ENCODE measurements at places on chromosomes 7 and 10.
A peak's percentile ranks its signal among the peaks of the same experiment; 100 is the strongest.

GRCh38 chr7:54782314-54782713, 23.3 kb upstream of the SEC61G start:
- DNase-seq, result no peak

- DNase-seq, result no peak
Measured at GRCh38 chr10:51619365-51619764, 80.0 kb downstream of the CSTF2T start.

GRCh38 chr10:44689368-44689767, 221.8 kb upstream of the TMEM72 start:
- no peak for DNase-seq

GRCh38 chr7:42856605-42856987, 55.3 kb downstream of the C7orf25 start:
- DNase-seq, result no peak

GRCh38 chr7:78159545-78159944, 361.0 kb downstream of the PHTF2 start:
- DNase-seq, result no peak

GRCh38 chr10:72257051-72257892, 16.5 kb upstream of the DDIT4 start:
- DNase-seq, result peak; percentile 43

DNA sequence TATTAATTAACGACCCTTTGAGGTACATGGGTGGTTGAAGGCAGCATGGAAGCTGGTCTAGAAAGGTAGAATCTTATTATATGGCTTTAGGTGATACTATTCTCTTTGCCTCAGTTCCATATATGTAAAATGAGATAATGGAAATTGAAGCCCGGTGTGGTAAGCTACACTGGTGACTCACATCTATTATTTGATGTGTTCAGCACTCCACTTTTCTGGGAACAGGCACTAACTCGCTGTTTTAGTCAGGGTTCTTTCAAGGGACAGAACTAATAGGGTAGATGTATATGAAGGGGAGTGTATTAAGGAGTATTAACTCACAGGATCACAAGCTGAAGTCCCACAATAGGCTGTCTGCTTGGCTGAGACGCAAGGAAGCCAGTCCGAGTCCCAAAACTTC, 4.4 kb upstream of the TRUB1 start:
- peak; percentile 63 for DNase-seq

DNA sequence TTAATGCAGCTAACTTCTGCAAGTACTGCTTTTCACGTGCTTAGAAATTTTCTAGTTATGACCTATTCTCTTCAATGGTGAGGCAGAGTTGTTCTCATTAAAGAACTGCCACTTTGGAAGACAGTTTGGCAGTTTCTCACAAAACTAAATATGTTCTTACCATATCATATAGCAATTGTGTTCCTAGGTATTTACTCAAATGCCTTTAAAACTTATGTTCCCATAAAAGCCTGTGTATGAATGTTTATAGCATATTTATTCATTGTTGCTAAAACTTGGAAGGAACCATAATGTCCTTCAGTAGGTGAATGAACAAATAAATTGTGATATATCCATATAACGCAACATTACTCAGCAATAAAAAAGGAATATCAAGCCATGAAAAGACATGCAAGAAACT, 555.1 kb upstream of the POT1 start:
- no peak for DNase-seq

DNA sequence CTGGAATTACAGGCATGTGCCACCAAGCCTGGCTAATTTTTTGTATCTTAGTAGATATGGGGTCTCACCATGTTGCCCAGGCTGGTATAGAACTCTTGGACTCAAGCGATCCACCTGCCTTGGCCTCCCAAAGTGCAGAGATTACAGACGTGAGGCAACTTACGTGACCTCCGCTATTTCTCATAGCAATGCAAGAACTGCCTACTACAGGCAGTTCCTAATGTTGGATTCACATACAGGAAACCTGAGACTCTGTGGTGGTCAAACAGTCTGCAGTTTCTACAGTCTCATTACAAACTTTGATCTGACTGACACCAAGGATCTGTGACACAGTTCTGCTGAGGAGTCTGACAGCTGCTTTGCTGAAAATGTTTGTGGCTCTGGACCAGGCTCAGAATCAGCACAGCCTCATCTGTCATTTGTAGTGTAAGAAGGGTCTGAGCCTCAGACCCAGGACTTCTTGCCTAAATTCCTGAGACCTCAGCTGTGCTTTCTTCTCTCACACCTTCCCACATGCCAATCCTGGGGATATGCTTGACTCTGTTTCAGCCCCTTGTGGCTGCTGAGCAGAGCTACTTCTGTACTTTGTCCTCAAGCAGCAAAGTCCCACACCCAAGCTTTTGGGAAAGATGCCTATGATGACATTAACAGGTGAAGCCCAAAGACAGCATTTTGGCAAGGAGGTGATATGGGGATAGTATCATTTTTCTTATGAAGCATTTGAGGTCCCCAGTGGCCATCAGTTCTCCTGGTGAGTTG, 48.0 kb upstream of the CYP2C9 start:
- no peak for DNase-seq

GRCh38 chr10:33095867-33096815, 138.1 kb upstream of the ITGB1 start:
- DNase-seq, result no peak

DNA sequence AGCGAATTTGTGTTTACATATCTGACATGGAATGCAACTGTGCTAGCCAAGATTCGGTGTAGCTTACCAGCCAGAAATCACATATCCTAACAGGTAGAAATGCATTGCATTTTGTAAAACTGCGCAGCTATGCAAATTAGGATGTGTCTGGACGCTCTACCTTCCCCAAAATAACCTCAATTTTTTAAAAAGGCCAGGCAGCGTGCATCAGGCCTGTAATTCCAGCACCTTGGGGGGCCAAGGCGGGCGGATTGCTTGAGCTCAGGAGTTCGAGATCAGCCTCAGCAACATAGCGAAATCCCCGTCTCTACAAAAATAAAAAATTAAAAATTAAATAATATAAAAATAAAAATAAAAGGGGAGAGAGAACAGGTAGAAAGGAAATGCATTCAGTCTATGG, 305.0 kb downstream of the TYW1 start:
- peak; percentile 16 for DNase-seq

DNA sequence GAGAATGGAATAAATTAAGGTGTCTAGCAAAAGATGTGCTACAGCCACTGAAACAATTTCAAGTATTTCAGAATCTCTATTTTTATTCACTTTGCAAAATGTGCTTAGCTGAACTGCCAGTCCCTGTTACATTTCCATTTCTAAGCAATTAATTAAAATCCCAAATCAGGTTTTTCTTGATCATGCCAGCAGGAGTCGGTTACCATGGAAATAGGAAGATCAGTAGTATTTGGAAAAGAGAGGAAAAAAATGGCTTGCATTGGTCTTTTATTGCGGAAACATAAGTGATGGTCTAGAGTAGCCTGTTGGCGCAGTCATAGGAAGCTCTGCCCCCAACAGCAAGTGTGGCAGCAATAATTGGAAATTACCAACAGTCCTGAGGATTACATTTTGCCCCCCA, 867.1 kb downstream of the GATA3 start:
- DNase-seq, result no peak

GRCh38 chr10:3071405-3072198, 4.3 kb downstream of the PFKP start:
- peak; percentile 93 for DNase-seq

- no peak for DNase-seq
Measured at GRCh38 chr7:97293031-97293430, 175.5 kb downstream of the SDHAF3 start.

GRCh38 chr7:81209059-81209458, 290.2 kb upstream of the SEMA3C start:
- DNase-seq, result peak; percentile 53

GRCh38 chr7:617614-618538, 98.2 kb upstream of the PDGFA start:
- DNase-seq, result no peak

Data from iris pigment epithelial cell (primary cell).